ENCODE measurements at places on chromosomes 3 and 15.

- DNase-seq, result peak; percentile 75
Observed at GRCh38 chr15:98647026-98647773, 1.1 kb upstream of the IGF1R start.

DNA sequence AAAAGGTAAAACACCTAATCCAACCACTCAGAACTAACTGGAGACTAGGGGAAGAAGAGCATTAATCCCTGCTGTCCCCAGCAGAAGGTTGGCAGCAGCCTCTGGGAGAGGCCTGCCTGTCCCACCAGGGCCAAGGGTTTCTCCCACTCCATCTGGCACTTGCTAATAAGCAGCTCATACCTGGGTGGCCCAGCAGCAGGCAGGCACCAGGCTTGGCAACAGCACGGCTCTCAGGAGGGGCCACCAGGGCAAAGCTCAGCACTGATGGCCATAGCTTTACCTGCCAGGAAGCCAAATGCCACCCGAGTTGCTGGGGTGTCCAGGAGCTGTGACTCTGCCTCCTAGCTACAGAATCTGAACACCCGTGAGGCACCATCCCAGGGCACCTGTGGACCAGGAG lies 58.3 kb downstream of the BOC start:
- no peak for DNase-seq

DNA sequence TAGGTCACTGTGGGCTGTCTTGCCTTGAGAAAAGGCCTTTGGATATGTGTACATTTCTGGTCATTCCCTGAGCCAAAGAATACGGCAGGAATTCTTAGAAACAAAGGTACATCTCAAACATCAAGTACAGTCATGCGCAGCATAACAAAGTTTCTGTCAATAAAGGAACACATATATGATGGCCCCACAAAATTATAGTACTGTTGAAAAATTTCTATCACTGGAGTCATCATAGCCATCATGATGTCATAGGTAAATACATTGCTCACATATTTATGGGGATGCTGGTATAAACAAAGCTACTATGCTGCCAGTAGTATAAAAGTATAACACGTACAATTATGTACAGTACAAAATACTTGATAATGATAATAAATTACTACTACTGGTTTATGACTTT lies 38.9 kb upstream of the NECTIN3 start:
- DNase-seq, result no peak

- no peak for DNase-seq
Observed at GRCh38 chr3:30576946-30577345, 29.5 kb upstream of the TGFBR2 start.

- no peak for DNase-seq
Observed at GRCh38 chr15:22944651-22945050, 35.5 kb downstream of the CYFIP1 start.

DNA sequence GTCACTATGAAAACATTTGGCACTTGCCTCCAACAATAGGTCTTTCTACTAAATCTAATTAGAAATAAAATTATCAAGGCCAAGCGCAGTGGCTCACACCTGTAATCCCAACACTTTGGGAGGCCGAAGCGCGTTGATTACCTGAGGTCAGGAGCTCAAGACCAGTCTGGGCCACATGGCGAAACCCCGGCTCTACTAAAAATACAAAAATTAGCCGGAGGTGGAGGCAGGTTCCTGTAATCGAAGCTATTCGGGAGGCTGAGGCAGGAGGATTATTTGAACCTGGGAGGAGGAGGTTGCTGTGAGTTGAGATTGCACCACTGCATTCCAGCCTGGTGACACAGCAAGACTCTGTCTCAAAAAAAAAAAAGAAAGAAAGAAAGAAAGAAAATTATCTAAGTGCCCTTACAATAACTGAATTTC lies 1.6 kb upstream of the PLD1 start:
- no peak for DNase-seq

- no peak for DNase-seq
Observed at GRCh38 chr15:60299452-60300047, 98.2 kb downstream of the ANXA2 start.

DNA sequence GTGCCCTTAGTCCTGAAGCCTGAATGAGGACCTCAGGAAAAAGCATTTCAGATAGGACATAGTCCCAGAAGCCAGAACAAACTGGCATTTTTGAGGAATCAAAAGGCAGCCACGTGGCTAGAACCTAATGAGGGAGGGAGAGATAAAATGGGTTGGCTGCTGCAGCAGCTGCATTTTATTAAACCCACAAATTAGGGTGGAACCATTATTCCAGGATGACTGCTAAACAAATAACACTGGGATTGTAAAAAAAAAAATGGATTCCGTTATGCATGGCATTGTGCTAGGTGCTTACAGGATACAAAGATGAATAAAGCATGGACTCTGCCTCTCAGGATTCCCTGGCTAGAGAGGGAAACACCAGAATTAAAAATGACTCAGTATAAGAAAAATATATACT lies 141.5 kb downstream of the SATB1 start:
- no peak for DNase-seq

- no peak for DNase-seq
Observed at GRCh38 chr3:176951144-176951543, 246.1 kb downstream of the TBL1XR1 start.

- DNase-seq, result no peak
Observed at GRCh38 chr3:14523792-14524191, 16.4 kb downstream of the GRIP2 start.

DNA sequence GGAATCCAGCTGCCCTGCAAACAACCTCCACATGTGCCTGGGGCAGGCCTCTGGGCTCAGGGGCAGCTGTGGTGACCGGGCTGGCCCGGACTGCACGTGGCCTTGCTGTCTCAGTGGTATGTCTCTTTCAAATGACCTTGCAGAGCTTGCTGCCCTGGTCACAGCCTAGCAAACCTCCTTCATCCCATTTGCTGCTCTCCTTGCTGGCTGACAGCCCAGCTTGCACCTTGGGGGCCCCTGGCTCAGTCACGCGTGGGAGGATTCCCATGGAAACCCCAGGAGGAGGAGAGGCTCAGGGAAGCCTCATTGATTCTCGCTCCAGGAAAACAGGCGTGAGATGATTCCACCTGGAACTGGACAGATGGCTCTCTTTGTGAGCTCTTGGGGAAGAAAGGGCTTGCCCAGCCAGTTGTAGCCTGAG lies 5.6 kb downstream of the SPSB4 start:
- DNase-seq, result no peak

- DNase-seq, result no peak
Observed at GRCh38 chr3:143881095-143881494, 32.8 kb upstream of the SLC9A9 start.

GRCh38 chr3:51955893-51956770 lies 951 bp downstream of the GPR62 start:
- peak; percentile 43 for DNase-seq

DNA sequence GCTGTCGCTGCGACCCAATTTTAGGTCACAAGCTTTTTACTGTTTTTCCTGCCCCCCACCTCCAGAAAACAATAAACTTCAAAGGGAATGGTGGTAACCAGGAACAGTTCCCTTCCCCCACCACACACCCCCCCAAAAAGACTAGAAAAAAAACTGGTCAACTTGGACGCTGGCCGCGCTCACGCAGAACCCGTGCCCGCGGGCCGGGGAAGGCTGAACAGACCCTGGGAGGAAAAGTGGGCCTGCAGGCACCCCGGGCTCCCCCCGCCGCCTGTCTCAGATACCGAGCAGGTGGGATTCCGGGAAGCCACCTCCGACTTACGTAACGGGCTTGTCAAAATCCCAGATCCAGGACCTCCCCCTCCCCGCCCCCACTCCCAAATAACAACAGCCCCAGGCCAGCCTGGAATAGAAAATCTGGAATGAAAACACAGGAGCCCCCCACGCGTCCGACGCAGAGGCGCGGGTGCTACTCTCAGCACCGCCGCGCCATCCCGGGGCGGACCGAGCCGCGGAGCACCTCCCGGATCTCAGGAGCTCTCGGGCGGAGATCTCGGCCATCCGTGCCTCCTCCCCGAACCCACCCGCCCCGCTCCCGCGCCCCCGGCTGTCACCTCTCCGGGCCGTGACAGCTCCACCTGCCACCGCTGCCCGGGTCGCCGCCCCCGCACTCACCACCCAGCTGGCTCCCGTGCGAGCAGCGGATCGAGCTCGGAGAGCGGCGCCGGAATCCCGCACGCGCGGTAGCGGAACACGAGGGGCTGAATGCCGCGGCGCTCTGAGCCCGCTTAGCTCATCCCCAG lies 557 bp downstream of the DENND4A start:
- peak; percentile 43 for DNase-seq

DNA sequence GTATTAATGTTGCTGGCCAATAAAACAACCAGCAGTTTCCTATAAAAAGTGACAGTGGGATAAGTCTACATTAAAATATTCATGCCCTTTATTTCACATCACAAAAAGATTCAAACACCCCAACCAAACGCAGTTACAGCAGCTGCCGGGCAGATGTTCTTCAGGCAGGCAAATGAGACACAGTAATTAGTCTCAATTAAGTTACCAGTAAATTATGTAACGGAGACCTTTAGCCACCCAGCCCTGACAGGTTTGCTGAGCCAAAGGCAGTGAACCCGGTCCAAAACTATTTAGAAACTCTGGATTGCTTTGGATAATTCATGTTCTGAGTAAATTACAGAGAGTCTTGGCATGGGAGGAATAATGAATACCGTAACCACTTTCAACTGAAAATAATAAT lies 289.2 kb upstream of the LYSMD4 start:
- DNase-seq, result no peak

GRCh38 chr15:40043927-40044716 lies 5.1 kb upstream of the SRP14 start:
- DNase-seq, result no peak

DNA sequence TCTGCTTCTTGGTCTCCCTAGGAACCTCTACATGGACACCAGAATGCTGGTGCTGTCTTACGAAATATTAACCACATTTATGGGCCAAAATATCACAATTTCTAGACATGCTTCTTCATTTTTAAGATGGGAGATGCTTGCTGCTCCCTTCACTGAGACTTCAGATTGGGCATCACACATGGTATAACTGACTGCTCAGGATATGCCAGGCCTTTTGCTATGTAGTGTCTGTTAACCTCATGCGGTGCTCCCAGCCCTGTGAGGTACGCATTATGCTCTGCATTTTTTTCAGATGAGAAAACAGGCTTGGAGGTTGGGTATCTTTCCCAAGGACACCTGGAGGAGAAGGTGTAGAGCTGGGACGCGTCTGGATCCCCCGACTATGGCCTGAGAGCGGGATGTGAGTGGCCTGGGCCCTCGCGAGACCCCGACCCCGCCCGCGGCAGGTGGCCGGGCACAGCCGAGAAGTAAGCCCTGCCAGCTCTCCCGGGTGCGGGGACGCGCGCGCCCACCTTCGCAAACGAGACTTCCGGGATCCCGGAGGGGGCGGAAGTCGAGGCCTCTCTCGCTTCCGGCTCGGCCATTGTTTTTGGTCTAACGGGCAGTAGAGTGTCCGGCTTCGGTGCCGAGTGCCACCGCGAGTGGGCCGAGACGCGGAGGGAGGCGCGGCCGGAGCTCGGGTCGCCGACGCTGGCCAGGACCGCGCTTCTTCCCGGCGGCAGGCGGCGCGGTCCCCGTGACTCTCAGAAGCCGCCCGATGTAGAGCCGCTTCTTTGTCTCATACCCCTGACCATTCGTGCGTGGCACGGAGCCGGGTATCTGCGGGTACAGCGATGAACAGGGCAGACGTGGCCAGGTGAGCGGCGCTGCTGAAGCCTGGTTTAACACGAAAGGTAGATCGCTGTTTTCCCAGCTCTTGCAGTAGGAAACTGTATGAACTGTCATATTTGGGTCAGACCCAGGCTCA lies at the start of gene ZKSCAN7:
TSS of gene ZKSCAN7 (plus strand) at position 568 of the 967 bp plus-strand sequence. CDS start 1,855 bp downstream, outside the sequence.
- DNase-seq, result peak; percentile 59

GRCh38 chr3:116007000-116007399 lies 383.7 kb downstream of the GAP43 start:
- DNase-seq, result no peak

- no peak for DNase-seq
Observed at GRCh38 chr3:45657853-45658252, 31.3 kb upstream of the SACM1L start.

DNA sequence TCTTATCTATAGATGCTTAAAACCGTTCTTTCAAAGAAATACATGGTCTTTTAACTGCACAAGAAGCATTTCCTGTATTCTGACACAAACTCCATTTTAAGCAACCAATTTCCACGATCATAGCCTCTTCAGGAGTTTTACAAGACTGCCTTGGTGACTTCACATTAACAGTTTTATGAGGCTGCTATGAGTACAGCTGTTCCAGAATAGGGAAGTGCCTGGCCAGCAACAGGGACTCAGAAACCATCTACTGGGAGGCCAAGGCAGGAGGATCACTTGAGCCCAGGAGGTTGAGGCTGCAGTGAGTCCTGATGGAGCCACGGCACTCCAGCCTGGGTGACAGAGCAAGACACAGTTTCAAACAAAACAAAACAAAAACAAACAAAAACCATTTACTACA lies 78.4 kb downstream of the B3GNT5 start:
- DNase-seq, result no peak

- peak; percentile 14 for DNase-seq
Observed at GRCh38 chr3:196740481-196741248, 1.0 kb downstream of the PAK2 start.

DNA sequence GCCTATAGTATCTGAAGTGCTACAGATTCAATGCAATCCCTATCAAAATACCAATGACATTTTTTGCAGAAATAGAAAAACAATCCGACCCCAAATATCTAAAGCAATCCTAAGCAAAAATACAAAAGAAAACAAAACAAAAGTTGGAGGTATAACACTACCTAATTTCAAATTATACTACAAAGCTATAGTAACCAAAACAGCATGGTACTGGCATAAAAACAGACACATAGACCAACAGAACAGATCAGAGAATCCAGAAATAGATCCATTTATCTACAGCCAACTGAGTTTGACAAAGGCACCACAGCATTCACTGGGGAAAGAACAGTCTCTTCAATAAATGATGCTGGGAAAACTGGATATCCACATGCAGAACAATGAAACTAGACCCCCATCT lies 23.8 kb upstream of the CDAN1 start:
- no peak for DNase-seq

DNA sequence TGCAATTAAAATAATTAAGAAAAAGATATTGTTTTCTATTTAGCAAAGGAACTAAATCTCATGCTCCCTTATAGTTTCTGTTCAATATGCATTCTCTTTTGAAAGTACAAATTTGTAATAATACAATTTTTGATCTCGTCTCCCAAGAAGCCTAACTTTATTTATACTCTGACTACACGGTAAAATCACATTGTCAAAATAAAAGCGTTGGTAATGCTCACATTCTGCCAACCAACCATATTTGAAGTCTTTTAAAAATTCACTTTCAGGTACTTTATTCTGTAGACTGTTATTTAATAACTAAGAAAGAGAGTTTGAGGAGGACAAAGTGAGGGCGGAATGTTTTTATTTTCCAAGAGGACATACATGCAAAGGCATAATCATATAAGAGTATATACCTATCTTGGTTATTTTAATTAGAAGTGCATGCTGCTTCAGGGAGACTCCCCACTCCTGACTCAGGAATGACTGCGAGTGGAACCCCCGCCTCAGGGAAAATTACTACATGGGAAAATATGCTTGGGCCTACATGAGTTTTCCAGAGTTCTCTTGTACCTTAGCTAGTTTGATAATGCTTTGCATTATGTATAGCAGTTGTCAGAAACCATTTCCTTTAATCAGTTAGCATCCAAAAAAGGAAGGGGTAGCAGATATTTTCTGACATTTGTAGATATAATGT lies 19.3 kb downstream of the MBNL1 start:
- DNase-seq, result no peak

DNA sequence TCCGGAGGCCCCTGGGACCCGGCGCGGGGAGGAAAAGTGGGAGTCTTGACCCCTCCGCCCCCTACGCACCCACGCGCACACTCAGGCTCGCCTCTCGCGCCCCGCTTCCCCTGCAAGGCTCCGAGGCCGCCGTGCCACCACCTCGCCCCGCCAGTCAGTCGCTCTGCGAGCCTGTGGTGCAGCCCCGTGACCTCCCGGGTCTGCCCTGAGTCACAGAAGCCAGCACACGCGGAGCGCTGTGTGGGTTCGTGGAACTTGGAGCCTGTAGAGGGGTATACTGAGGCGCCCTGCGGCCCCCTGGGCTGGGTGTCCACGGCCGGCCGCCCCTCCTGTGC lies 380 bp upstream of the ALS2CL start:
- DNase-seq, result peak; percentile 56

All from stimulated activated CD4-positive, alpha-beta T cell treated with anti-CD3 and anti-CD28 coated beads, Interleukin-4, amount 100 ng/mL, for 1 hour (primary cell).